ENCODE measurements at places on chromosomes 4 and X.

DNA sequence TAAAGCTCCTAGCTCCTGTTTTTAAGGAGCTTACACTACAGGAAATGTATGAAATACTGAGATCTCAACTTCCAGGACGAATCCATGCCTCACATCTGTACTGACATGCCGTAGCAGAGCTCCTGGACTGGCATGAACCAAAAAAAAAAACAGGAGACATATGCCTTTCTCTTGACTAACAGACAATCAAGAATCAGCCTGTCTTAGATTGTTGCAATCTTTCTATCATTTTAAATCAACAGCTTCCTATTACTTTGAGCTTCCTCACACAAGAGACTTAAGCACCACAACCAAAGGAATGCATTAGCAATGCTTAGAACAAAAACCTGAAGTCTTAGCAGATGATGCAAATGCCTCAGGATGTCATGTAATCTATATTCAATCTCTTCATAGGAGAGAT is 34.7 kb upstream of the AREG start:
- no peak for DNase-seq

DNA sequence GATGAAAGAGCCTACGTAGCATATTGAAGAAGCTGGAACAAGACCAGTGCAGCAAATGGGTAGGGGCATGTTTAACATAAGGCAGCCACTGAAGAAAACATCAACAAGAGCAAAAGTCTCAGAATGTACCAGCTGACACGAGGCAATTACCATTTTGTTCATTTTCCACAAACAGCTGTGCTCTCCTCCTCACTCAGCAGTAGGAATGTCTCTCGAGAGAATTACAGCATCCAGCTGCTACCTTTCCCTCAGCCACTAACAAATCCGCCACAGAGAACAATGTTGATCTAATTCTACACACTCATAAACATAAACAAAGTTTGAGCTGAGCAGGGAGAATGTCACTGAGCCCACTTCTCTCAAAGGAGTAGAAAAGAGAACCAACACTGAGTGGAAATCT is 68.0 kb downstream of the OPHN1 start:
- DNase-seq = no peak

GRCh38 chrX:13327666-13328065 is 7.8 kb upstream of the ATXN3L start:
- DNase-seq = no peak

GRCh38 chr4:77578145-77578544 is 27.5 kb upstream of the CXCL13 start:
- no peak for DNase-seq

- no peak for DNase-seq
Measured at GRCh38 chr4:80264352-80264647, 2.2 kb upstream of the FGF5 start.

GRCh38 chr4:16438986-16439385 is 212.7 kb upstream of the TAPT1 start:
- DNase-seq = no peak

GRCh38 chr4:25085671-25086070 is 54.9 kb upstream of the LGI2 start:
- DNase-seq = peak; percentile 64

DNA sequence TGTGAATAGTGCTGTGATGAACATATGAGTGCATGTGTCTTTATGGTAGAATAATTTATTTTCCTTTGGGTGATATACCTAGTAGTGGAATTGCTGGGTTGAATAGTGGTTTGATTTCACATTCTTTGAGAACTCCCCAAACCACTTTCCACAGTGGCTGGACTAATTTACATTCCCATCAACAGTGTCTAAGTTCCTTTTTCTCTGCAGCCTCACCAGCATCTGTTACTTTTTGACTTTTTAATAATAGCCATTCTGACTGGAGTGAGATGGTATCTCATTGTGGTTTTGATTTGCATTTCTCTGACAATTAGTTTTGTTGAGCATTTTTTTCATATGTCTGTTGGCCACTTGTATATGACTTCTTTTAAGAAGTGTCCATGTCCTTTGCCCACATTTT is 29.1 kb downstream of the JADE3 start:
- DNase-seq = no peak

DNA sequence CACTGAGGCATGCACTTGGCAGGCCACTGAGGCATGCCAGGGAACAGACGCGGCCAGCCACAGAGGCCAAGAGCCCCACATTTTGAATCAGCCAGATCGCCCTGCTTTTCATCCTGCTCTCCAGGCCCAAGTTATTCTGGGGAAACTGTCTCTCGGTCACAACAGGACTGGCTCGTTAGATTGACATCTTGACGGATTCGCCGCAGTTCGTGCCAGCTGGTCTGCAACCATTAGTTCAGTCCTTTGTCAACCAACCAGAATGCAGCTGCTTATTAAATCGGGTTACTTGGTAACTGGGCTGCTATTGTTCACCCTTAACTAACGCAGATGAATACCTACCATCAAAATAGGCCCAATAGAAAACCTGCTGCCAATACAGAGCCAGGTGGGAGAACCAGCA is 16.7 kb downstream of the CLDN34 start:
- DNase-seq = no peak

DNA sequence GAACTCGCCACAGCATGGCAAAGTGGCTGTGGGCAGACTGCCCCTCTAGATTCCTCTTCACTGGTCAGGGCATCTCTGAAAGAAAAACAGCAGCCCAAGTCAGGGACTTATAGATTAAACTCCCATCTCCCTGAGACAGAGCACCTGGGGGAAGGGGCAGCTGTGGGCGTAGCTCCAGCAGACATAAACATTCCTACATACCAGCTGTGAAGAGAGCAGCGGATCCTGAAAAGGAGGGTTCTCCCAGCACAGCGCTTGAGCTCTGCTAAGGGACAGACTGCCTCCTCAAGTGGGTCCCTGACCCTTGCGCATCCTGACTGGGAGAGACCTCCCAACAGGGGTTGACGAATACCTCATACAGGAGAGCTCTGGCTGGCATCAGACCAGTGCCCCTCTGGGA is 18.8 kb upstream of the ZMAT1 start:
- DNase-seq = no peak

- peak; percentile 16 for DNase-seq
Measured at GRCh38 chrX:150897421-150898320, 797 bp downstream of the CD99L2 start.

DNA sequence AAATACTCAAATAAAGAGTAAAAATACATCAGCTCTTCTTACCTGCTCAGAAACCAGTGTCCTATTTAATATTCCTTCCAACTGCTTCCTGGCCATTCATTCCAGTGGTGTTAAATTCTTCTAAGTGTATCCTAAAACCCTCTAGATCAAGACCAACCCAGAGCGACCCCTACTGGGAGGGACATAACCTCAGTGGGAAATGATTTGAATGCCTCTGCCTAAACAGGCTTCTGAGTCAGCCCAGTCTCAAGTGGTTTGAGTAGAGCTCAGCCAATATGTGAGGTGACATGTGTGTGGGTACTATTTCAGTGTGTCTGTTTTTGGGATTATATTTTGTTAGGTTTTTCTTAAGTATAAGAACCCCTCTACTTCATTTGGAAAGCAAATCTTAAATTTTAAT is 133.6 kb upstream of the ARHGEF9 start:
- DNase-seq = peak; percentile 1

GRCh38 chrX:39550795-39551361 is 546.9 kb downstream of the BCOR start:
- DNase-seq = no peak

- DNase-seq = no peak
Measured at GRCh38 chr4:181659876-181660275, 583.3 kb upstream of the TENM3 start.

DNA sequence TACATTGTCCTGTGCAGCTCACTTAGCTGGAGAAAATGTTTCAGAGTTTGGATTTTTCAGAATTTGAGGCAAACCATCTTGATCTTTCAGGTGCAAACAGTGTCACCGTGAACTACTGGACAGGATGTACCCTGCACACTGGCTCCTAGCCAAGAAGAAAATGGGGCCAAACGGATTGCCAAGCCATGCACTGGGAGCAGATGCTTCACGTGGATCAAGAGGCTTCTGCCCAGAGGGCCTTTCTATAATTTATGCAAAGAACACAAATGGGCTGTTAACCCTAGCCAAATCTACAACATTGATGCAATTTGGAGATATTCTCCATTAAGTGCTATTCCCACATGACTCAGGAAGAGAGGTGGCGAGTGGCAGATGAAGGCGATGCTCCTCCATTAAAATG is 46.9 kb upstream of the ATP8A1 start:
- no peak for DNase-seq

- peak; percentile 83 for DNase-seq
Measured at GRCh38 chr4:84482564-84483563, 16.2 kb downstream of the NKX6-1 start.

GRCh38 chr4:150218447-150218846 is 140.2 kb downstream of the DCLK2 start:
- no peak for DNase-seq

DNA sequence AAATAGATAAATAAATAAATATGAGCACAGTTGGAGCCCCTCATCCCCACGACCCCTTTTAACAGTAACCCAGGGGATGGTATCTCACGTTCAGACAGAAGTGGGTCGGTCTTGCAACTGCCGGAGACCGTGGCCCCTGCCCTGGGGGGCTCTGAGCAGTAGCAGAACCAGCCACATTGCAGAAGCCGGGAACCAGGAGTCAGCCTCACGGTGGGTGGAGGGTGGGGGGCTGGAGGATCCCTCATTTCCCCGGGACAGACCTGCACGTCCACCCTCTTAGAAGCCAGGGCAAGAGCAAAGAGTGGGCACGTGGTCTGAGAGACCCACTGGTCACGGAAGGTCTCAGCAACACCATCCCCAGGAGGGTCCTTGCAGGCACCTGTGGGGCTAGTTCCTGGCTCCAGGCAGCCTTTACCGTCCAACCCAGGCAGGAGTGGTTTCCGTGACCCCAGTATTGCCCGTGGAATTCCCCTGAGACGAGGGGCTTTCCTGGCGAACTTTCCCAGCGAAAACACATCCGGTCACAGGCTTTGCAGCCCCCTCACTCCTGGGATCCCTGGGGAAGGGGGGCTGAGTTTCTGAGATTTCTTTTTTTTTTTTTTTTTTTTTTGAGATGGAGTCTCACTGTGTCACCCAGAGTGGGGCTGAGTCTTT is 8.8 kb upstream of the IL3RA start:
- DNase-seq = no peak

DNA sequence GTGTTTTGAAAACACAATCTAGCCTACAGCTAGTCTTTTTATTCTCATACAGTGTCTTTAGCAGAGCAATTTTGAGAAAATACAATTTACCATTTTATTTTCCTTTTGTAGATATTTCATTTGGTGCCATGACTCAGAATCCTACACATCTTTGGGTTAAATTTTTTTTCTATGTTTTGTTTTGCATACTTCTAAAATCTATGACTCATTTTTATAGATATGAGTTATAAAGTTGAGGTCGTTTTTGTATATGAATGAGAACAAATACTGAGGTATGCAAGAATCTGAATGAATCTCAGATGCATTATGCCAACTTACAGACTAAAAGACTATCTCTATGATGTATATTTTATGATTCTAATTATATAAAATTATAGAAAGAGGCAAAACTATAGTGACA is 206.5 kb upstream of the ANXA10 start:
- no peak for DNase-seq
